ENCODE measurements at places on chromosomes 4 and X.

GRCh38 chrX:119605464-119606279 is 552 bp downstream of the NKRF start:
- DNase-seq = no peak

DNA sequence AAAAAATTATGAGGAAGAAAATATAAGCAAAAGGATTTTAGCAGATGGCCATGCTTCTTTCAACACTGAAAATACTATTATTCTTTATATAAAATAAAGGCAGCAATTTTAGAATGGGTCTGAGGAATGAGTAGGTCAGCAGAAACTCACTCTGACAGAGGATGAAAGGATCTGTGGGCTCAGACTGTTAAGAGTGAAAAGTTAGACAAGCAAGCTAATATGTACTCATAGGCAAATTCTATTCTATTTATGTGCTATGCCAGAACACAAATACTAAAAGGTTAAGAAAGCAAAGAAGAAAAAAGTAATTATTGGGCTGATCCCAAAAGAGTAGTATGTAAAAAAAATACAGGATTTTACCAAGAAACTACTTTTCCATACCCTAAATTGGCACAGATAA is 13.9 kb downstream of the LCORL start:
- no peak for DNase-seq

DNA sequence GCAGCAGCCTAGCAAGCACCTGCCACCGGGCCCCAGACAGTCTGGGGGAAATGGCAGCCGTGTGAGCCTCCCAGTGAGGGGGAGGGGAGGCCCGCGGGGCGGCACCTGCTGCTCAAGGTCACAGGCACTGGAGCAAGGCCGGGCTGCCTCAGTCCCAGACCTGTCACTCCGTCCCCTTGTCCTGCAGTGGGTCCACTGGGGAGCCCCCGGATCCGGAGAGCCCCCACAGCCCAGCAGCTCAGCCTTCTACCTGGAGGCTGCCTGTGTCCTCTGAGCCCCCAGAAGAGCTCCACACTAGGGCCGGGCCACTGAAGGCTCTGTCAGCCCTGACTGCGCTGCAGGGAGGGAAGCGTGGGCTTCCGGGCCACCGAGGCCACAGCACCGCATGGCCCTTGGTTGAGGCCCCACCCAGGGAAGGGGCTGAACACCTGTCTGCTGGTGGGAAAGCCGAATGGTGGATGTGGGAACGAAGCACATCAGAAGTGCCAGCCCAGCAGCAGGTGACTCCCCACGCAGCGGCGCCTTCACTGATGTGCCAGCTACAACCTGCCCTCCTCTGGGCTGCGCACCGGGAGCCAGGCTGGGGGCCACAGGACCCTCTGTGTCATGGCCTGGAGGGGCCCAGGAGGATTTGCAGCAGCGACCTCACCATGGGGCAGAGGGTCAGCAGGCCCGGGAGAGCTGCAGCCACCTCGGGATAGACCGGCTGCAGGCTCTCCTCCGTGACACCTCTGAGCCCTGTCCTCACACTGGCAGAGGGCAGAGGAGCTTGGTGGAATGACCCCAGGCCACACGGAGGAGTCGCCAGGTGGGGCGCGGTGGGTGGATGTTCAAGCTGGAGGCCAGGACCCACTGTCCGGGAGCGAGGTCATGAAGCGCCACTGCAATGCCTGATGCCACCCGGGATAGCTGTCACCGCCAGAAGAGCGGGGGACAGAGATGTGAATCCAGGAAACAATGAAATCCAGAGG is 35.0 kb upstream of the MXD4 start:
- DNase-seq = no peak

- no peak for DNase-seq
Observed at GRCh38 chrX:11346121-11346682, 53.0 kb downstream of the AMELX start.

DNA sequence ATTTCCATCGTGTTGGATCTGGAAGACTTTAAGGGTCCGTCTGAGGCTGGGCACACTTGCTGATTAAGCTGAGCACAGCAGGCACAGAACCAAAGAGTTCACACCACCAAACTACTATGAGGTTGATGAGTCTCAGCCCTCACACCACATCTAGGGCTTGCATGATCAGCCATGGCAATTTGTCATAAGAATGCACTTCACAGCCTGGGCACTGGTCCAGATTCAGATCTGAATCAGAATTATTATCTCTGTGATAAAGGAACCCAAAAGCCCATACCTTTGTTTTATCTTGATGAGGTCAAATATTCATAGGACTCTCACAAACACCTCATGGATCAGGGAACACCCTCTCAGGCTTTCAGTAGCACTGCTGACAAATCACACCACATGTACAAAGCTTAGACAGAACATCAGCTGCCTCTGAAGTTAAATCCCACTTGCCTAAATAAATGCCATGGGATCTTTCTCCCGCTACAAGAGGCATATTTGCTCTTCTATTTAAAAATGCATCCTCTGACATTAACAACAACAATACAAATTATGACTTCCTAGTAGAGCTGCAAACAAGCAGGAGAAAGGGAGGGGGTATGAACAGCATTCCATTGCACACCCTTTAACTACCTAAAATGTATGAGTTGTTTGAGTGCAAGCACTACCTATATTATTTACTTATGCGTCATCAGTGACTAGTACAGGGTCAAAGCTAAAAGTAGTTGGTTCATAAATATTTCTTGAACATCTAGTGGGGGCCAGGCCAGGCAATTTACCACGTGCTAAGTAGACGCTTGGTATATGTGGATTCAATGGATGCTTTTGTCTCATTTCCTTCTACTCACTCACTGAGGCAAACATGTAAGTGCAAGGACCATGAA is 186.3 kb upstream of the FGF13 start:
- DNase-seq = no peak

GRCh38 chr4:20408611-20409010 is 156.9 kb downstream of the SLIT2 start:
- DNase-seq = no peak

DNA sequence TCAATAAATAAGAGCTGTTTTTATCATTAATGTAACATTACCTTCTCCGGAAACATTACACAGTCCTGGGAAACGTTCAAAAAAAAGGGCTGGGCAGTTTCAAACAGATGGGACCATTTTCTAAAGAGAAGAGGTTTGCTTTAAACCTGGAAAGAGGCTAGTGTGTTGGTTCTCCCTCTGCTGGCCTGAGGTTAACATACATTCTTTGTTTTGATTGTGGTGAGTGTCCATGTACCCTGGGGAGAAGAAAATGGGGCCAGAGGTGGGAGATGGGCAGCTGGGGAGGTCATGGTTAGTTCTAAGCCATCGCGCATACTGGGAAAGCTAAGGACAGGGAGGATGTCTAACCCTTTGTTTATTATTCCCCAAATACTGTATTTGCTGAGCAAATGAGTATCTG is 194.7 kb downstream of the CPEB2 start:
- DNase-seq = peak; percentile 46

- DNase-seq = no peak
Observed at GRCh38 chr4:153045111-153045982, 109.2 kb downstream of the FHDC1 start.

- no peak for DNase-seq
Observed at GRCh38 chr4:7539659-7540058, 104.9 kb upstream of the PSAPL1 start.

GRCh38 chr4:98626350-98626749 is 32.1 kb downstream of the TSPAN5 start:
- no peak for DNase-seq

GRCh38 chrX:52346174-52347165 is 22.4 kb upstream of the XAGE2 start:
- DNase-seq = no peak

GRCh38 chrX:81868979-81869378 is 667.1 kb downstream of the SH3BGRL start:
- no peak for DNase-seq

DNA sequence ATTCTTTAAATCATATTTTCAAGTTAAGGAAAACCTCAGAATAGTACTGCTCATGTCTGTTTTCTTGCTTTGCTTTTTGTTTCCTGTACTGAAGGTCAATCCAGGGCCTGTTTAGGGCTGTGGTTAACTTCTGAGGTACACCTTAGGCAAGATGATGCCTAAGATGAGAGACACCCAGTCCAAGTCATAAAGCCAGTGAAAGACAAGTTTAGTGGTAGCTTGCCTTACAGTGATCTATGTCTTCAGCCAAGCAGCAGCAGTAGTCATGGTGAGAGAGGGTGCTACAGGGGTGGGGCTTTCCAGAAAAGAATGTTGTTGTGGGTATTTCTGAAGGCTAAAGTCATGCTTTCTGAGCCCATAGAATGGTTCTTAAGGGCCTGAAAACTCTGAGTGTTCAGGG is 173.7 kb downstream of the VSIG4 start:
- no peak for DNase-seq

GRCh38 chr4:112214390-112215264 is 17.0 kb upstream of the AP1AR start:
- DNase-seq = no peak

DNA sequence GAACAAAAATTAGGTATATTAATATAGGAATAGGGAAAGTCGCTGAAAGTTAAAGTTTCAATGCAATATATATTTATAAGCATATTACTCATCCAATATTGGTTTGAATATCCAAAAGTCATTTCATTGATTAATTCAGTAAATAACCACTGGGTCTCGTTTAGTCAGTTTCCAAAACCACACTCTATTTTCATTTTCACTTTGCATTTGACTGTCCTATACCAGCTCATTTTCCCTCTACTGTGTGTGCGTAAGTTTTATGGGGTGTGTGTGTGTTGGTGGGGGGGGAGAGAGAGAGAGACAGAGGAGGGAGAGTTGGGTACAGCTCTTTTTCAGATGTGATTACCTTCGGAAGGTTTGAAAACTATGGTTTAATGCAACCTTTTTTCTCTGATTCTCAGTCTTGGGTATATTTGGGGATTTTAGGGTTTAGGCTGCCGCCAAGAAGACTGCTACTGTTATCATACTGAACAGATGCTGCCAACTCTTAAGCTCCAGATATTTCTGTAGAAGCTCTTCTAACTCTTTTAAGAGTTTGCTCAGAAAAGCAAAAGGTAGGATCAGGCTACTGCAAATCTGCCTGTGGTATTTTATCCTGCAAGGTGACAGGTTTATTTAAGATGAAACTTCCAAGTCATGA is 1427.4 kb downstream of the PCDH7 start:
- DNase-seq = no peak

GRCh38 chrX:74232859-74233258 is 71.1 kb upstream of the ZCCHC13 start:
- DNase-seq = no peak

DNA sequence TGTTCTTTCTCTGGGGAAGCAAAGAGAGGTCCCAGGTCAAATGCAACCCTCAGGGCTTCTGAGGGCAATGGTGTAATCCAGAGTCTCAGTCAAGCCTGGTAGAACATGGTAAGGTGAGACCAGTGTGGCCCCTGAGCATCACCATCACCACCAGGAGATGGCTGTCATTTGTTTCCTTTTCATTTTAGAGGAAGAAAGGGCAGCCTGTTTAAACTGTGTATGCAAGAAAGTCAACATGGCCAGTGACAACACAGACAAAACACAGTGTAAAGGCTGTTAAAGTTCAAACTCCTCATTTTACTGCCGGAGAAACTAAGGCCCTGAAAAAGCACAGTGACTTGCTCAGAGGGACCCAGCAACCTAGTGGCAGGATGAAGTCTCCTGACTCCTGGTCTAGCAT is 2.0 kb upstream of the EDA start:
- no peak for DNase-seq

- peak; percentile 49 for DNase-seq
Observed at GRCh38 chrX:68433155-68433980, at the start of gene OPHN1. Gene OPHN1, minus strand, starts transcription at chrX:68433495. Its CDS starts 475 bp downstream, at chrX:68433020.

DNA sequence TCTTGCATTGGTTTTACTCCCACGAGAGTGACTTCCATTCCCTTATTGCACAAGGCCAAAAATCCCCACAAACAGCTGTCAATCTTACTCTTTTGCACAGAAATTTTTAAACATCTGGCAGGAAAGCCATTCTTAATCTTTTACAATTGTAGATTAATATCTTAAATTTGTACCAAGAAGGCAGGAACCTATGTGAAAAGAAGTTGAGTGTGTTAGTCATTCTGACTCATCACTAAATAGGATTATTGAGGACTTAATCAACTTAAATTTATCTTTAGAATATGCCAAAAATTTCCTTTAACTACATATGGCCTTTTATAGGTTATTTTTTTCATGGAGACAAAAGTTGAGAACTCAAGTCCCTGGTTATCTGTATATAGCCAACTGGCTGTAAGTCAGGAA is 49.0 kb upstream of the VEGFC start:
- no peak for DNase-seq

GRCh38 chr4:139574641-139575040 is 18.6 kb upstream of the SETD7 start:
- DNase-seq = no peak

GRCh38 chr4:91113130-91113706 is 986.0 kb downstream of the CCSER1 start:
- peak; percentile 56 for DNase-seq

DNA sequence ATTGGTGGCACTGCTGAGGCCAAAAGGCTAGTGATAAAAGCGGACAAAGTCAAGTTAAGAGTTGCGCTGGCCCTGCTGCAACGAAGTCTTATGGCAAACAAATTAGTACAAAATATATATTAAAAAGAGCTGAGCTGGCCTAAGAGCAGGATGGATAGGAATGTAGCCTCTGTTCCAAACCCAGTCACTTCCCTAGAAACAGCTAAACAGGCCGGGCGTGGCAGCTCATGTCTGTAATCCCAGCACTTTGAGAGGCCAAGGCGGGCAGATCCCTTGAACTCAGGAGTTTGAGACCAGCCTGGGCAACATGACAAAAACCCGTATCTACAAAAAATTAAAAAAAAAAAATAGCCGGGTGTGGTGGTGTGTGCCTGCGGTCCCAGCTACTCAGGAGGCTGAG is 32.4 kb upstream of the UGDH start:
- no peak for DNase-seq

DNA sequence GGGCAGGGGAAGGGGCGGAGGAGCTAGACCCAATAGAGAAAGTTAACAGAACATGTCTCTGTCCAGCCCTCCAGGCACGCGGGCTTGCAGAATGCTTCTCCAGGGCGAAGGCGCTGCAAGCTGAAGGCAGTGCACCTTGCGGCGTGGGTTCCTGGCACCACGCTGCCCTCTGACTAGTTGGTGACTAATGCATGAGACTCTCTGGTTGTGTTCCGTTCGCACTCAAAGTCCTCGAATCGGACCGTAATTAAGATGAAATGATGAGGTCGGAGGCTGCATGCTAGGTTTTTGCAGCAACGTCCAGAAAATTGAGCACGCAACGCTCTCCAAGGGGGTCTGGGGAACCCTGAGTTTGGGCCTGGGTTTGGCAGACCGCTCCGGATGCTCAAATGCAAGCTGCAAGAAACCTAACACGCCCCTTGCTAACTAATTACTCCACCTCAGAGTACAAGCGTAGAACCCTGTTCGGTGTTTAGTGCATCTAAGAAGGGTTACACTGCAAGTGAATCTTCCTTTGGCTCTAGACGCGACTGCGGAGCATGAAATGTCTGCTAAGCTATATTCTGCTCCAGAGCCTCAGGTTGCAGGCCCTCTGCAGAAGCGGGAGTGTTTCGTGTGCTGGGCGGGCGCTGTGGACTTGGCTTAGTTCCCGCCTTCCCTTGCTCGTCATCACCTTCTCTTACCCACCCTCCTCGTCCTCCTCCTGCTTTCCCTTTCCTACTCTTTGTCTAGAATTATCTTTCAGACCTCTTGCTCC is 57.1 kb upstream of the NKAP start:
- DNase-seq = no peak

Measured in pons (tissue), 1 donor.